ENCODE measurements at places on chromosomes 12 and 14.

- no peak for DNase-seq
Measured at GRCh38 chr12:6199531-6200255, 507 bp upstream of the CD9 start.

DNA sequence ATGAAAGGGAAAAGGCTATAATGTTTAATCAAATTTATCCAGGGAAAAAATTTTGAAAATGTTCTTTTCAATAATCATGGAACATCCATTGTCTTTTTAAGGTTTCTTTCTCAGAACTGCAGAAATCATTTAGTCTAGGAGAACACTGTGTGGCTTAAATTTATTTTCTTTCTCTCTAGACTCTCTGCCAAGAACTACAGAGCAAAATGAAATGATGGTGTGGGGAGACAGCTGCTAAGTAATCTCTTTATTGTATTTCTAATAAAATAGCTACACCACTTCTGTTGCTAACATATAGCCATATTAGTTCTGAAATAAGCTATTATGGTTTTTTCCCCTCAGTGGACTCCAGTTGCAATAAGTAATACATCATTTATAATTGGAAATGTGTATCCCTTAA lies 120.9 kb downstream of the EFCAB11 start:
- DNase-seq: no peak

- no peak for DNase-seq
Measured at GRCh38 chr14:100056964-100057795, 8.0 kb upstream of the EVL start.

DNA sequence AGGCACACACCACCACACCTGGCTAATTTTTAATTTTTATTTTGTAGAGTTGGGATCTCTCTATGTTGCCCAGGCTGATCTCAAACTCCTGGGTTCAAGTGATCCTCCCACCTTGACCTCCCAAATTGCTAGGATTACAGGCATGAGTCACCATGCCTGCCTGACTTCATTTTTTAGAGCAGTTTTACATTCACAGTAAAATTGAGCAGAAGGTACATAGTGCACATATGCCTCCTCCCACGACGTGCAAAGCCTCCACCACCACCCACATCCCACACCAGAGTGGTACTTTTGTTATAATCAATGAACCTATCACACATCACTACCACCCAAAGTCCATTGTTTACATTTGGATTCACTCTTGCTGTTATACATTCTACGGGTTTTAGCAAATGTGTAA lies 62.5 kb upstream of the PLEKHG3 start:
- no peak for DNase-seq

- DNase-seq: no peak
Measured at GRCh38 chr12:40614923-40615322, 77.3 kb upstream of the CNTN1 start.

DNA sequence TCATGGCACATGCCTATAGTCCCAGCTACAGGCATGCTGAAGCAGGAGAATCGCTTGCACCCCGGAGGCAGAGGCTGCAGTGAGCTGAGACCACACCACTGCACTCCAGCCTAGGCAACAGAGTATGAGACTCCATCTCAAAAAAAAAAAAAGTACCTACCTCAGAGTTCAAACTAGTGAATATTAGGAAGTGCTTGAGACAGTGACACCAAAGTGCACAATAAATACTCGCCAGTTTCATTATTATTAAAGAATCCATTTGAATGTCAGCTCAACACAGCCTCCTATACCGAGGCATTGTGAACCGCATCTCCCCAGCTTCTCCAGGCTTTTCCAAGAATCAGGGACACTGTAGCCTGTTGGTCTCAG lies 5.0 kb downstream of the GAPDH start:
- DNase-seq: no peak

GRCh38 chr14:52370406-52370935 lies 56.4 kb downstream of the PTGER2 start:
- no peak for DNase-seq

GRCh38 chr14:105894125-105894977 lies 368.0 kb downstream of the TMEM121 start:
- no peak for DNase-seq

Data from BJ (cell line).